A549 treated with dexamethasone at 1 μM for 4 hours (cell line): ENCODE measurements at places on chromosomes 11 and 22. TPM values are rescaled to one million over a fixed set of nuclear protein-coding genes. Genes with fewer than 3 reads are reported as not detected.

The IRAG1 gene
- 0.03 to 0.08 TPM (median 0.05 TPM) in 5 replicates for total RNA-seq

The TSPAN18 gene
- total RNA-seq: 3.1 to 5.1 TPM (median 4.8 TPM) in 5 replicates

The DERL3 gene
- total RNA-seq: 0.35 to 0.88 TPM (median 0.74 TPM) in 5 replicates

The EHF gene
- 0.83 to 1.7 TPM (median 1.2 TPM) in 5 replicates for total RNA-seq

The CNTF gene
- total RNA-seq: 1.2 to 1.7 TPM (median 1.3 TPM) in 5 replicates

The DBX1 gene
- not detected in 5 replicates for total RNA-seq

The LRP5 gene
- 27.9 to 62.2 TPM (median 60.1 TPM) in 5 replicates for total RNA-seq

The GRAP2 gene
- total RNA-seq: 0.12 TPM in 1 of 5 replicates, not detected in the others

The LRRN4CL gene
- total RNA-seq: 0.08 to 0.13 TPM (median 0.09 TPM) in 3 of 5 replicates, not detected in the others

The C11orf97 gene
- total RNA-seq: not detected in 5 replicates

The PRDM11 gene
- total RNA-seq: 4.7 to 8.0 TPM (median 7.1 TPM) in 5 replicates

The HOATZ gene
- not detected in 5 replicates for total RNA-seq

The TSPAN32 gene
- not detected in 5 replicates for total RNA-seq

The GAB4 gene
- not detected in 5 replicates for total RNA-seq

The BACE1 gene
- total RNA-seq: 8.6 to 12.7 TPM (median 10.9 TPM) in 5 replicates
